Testis (tissue), 5 donors: ENCODE measurements at places on chromosomes 3 and 15. TPM values are rescaled to one million over a fixed set of nuclear protein-coding genes. Genes with fewer than 3 reads are reported as not detected.
A peak's percentile ranks its signal among the peaks of the same experiment; 100 is the strongest.

DNA sequence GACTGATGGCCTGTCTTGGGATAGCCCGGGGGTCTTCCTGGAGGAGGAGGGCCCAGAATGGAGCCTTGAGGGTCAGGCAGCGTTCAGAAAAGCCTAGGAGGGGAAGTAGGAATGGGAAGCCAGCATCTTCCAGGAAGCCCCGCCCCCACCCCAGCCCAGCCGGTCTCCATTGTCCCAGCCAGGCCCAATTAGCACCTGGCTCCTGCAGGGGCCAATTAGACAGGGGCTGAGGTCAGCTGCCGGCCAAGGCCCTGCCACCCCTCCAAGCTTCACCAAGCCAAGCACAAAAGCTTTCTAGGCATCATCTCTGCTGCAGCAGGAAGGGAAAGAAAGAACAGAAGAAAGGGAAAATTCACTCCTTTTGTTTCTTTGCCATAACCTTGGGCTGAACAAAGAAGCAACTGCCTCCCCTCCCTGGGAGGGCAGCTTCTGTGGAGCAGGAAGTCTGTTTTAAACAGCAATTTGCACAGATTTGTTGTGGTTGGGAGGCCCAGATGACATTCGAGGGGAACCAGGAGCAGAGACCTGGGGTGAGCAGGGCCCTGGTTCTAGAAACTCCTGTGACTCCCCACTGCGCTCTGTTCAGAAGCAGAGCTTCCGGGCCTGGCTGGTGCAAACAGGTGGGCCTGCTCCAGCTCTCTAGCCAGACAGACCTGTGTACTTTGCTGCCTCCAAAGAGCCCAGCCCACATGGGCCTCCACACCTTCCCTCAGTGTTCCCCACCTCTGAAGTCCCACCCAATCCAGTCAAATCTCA lies 47.7 kb downstream of the CYP11A1 start:
- DNase-seq = peak; percentile 22

- DNase-seq = no peak
Observed at GRCh38 chr3:57644740-57645139, 47.6 kb upstream of the ARF4 start.

- DNase-seq = no peak
Observed at GRCh38 chr3:23302271-23302670, 99.1 kb downstream of the UBE2E2 start.

DNA sequence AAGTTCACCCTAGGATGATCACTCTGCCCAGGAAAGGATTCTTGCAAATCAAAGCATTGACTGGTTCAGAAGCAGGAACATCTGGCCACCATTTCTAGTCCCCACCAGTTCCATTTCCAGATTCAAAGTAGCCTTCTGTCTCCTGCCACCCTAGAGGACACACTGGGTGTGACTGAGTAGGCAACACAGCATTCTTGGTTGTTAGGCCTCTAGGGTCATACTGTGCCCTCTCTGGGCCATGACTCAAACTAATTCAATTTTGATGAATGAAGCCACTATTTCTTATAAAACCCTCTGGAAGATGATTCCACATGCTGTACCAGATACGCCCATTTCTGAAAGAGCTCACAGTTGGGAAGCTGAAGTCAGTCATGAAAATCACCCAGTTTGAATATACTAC lies 69.7 kb downstream of the WDR76 start:
- no peak for DNase-seq

Gene GPR176
- polyA plus RNA-seq = 23.1 TPM
